ENCODE measurements at places on chromosomes 5 and 9.

DNA sequence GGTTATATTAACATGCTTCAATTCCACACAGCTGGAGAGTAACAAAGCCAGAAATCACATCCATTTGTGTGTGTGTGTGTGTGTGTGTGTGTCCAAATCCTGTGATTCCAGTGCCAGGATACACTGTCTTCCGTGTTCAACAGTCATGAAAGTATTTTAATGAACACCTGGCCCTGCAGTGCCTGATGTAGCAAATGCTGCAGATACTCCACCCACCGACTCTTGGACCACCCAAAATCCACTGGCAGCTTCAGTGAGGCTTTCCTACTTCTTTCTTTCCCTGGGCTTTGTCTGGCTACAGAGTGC, 13.1 kb upstream of the INSYN2B start:
- no peak for DNase-seq

DNA sequence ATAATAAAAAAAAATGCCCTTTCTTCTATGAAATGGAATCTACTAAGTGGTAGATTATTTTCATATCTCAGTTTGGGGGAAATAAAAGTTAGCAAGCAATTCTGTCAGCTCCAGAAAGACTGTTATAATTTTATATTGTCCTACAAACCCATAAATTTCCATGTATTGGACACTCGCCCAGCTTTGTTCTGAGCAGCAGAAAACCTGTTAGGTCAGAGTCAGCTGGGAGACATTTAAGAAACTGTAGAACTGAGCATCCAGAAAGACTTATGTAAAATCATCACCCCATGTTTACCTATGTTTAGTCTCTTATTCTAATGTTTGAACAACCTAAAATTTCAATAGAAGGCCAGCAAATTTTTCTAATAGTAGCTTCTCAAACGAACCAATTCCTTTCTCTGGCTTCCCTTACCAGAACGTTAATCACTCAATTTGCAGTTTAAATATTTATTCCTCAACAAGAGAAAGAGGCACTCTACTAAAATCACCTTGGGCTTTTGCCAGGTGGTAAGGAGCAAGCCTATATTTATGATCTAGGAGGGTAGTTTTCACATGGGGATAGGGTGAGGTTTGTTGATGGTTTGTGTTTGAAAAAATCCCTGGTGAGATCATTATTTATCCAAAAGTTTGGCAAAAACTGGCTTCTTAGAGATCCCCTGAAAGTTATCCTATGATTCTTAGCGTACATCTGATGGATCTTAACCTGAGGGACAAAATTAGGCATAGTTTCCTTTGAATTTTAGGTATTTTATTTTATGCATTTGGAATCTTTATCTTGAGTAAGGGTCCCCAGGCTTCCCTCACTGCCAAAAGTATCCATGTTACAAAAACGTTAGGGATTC, 34.4 kb downstream of the MACROH2A1 start:
- DNase-seq, result no peak

- no peak for DNase-seq
Measured at GRCh38 chr9:35758475-35759050, 4.5 kb upstream of the MSMP start.

DNA sequence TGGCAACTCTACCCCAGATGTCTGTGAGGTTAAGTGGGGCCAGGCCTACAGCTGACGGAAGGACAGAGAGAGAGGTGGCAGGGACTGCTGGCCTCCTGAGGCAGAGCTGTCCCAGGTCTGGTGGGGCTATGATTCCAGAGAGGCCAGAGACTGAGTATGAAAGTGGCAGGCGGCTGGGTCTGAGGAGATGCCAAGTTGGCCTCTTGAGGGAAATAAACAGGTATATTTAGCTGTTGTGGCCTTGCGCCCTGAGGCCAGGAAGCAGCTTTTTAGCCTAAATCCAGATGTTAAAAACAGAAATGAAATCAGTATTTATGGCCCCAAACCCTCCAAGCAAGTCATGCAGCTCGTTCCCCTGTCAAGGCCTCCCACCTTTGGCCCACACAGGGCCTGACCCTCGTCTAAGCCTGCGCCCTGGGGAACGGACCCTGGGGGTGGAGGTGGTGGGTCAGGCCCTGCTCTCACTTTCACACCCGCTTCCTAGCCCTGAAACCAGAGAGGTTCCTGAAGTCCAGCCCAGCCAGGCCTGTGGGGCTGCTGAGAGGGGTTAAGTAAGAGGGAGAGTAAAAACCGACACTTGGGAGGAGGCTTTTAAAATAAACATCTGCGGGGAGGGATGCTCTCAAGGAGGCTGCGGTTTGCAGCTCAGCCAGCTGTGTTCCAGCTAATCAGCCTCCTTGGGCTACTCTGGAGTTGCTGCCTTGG, 18.7 kb downstream of the PCDHGC5 start:
- DNase-seq, result no peak

DNA sequence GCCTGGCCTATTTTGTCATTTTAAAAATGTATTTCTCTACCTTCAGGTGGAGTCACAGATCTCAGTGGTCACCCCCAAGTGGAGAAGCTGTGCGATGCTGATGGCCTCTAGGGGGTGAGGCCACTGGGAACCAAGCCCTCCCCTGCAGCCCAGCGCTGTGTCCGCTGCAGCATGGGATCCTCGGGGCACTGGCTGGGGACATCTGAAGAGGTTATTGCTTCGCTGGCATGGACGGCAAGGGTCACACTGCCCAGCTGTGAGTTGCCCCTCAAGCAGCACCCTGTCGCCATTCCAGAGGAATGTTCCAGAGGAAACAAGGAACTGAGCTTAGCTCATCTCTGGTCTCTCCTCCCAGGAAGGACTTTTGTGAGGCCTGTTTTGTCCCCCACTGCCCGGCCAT, 119.6 kb upstream of the S1PR3 start:
- no peak for DNase-seq

- DNase-seq, result no peak
Measured at GRCh38 chr9:125632321-125633115, 74.5 kb downstream of the MAPKAP1 start.

DNA sequence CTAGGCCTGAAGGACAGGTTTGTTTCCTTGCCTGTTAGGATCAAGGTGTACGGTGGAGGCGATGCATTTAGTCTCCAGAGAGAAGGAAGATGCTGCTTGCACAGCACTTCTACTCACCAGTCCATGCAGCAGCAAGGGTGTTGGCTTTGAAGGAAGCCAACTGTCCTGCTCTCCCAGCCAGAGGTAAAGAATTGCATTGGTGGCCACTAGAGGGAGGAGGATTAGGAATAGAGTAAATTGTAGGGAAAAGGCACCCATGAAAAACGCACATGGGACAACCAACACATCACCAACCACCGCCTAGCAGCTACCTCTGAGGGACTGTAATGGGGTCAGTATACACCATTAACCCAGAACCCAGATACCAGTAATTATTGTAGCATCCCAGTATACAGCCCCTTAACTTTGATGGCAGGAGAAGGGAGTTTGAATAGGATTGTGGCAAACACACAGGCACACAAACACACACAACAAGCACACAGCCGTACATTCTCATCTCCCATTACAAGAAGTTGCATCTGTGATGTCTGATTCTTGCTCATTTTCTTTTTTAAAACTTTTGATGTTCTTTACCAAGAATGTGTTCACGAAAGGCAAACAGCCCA, 267.7 kb downstream of the ADAMTS6 start:
- DNase-seq, result no peak

DNA sequence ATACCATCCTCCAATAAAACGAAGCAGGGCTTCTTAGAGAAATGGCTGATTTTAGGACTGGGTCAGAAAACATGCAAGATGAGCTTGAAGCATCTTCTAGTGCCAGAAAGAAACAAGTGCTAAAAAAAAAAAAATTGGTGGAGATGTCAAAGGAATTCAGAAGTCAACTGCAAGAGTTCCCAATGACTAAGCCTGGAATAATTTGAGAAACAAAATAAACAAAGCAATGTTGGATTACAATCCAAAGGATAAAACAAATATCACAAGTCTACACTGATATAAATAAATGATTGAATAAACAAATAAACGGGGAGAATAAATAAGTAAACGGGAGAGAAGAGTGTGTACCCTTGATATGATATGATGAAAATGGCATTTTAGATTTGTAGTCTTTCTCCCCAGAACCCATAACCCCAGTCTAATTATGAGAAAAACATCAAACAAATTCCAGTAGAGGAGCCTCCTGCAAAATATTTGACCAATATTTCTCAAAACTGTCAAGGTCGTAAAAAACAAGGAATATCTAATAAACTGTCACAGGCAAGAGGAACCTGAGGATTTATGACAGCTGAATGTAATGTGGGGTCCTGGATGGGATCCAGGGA, 63.5 kb upstream of the CCL21 start:
- no peak for DNase-seq

DNA sequence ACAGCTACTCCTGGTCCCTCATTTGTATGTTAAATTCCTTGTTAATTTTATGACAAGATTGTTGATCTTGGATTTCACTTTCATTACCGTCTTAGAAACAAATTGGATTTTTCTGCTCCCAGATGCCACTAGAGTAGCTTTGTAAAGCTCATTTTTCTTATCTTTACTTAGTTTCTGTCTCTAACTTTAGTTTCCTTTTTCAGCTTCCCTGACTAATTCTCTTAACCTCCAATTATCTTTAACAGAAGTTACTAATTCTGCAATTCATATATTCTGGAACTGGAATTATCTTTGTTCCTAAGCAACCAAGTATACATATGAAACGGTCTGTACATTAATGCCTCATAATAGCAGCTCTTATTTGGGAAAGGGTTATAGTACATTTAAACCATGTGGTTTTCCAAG, 16.7 kb downstream of the ITGA1 start:
- no peak for DNase-seq
